ENCODE measurements at places on chromosomes 5 and 9. TPM values are rescaled to one million over a fixed set of nuclear protein-coding genes. Genes with fewer than 3 reads are reported as not detected.

The HACD4 gene
- 4.1 TPM for total RNA-seq

The PRRT1B gene
- total RNA-seq: not detected

The SIL1 gene
- total RNA-seq: 83.0 TPM

The AGPAT2 gene
- 52.2 TPM for total RNA-seq

The SH2D3C gene
- 15.7 TPM for total RNA-seq

The NKD2 gene
- total RNA-seq: 14.2 TPM

The NINJ1 gene
- 32.1 TPM for total RNA-seq

The CDHR2 gene
- not detected for total RNA-seq

The SLC35D2 gene
- total RNA-seq: 26.0 TPM

The DMRT2 gene
- 0.26 TPM for total RNA-seq

The CTXN3 gene
- total RNA-seq: not detected

The BSPRY gene
- total RNA-seq: 10.2 TPM

The PCDHGA5 gene
- 4.6 TPM for total RNA-seq

All from ureter (tissue), 1 donor.